ENCODE measurements at places on chromosomes 12 and 14.

GRCh38 chr12:110957652-110958051, 37.3 kb upstream of the MYL2 start:
- DNase-seq: no peak

- no peak for DNase-seq
Observed at GRCh38 chr14:93033084-93033982, 82.4 kb downstream of the ITPK1 start.

GRCh38 chr14:25052385-25052784, 2.4 kb upstream of the STXBP6 start:
- DNase-seq: no peak

DNA sequence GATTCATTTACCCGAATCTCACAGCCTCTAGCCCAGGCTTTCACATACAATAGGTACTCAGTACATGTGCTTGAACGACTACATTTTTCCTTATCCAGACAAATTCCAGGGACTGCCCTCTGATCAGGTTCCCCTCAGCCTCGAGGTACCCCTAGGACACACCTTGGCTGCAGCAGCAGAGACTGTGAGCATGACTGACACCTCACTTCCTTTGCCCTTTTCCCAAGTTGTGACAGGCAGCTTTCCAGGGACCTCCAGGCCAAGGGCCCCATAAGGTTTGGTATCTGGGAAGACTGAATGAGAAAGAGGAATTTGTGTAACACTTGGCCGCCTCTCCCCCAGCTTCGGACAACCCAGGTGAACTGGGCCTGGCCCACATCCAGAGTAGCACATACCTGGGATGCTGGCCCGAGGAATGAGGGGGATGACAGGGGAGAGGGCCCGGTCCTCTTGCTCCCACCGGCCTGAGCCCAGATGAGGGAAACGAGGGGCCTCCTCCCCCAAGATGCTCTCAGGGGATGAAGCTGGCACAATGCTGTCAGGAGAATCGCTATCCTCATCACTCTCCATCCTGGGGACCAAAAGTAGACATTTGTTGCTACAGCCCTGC, 10.2 kb upstream of the PRKAG1 start:
- DNase-seq: no peak

- DNase-seq: no peak
Observed at GRCh38 chr12:3810016-3810370, 57.1 kb upstream of the CRACR2A start.

GRCh38 chr14:41615011-41615595, 8.4 kb downstream of the LRFN5 start:
- DNase-seq: no peak

DNA sequence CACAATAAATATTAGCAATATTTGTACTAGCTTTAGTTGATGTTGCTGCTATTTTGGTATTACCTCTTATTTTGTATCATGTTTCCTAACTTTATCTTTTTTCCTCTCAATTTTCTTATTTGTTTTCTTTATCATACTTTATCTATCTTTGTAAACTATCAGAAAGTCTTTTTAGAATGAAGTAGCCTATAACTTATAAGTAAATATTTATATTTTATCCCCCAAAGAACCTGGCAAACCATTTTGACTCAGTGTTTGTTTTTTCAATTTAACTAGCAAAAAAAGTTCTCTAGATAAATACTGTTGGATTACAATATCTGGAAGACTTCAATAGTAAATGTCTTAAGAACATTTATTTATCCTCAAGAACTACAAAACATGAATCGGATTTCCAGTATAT, 135.7 kb upstream of the PDZRN4 start:
- no peak for DNase-seq

- DNase-seq: no peak
Observed at GRCh38 chr14:69887740-69888657, 8.8 kb downstream of the SMOC1 start.

- DNase-seq: no peak
Observed at GRCh38 chr12:29561664-29562071, 64.2 kb upstream of the OVCH1 start.

DNA sequence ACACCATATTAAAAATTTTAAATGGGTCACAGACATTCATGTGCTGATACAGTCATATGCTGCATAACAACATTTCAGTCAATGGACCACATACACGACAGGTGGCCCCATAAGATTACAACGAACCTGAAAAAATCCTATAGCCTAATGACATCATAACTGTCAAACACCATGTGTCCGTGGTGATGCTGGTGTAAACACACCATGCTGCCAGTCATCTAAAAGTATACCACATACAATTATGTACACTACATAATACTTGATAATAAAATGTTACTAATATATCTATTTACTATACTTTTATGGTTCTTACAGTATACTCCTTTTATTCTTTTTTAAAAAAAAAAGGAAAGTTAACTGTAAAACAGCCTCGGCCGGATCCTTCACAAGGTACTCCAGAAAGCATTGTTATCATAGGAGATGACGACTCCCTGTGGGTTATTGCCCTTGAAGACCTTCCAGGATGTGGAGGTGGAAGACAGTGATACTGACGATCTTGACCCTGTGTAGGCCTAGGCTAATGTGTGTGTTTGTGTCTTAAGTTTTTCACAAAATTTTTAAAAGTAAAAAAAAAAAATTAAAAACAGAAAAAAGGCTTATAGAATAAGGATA, 5.0 kb upstream of the TDG start:
- no peak for DNase-seq

DNA sequence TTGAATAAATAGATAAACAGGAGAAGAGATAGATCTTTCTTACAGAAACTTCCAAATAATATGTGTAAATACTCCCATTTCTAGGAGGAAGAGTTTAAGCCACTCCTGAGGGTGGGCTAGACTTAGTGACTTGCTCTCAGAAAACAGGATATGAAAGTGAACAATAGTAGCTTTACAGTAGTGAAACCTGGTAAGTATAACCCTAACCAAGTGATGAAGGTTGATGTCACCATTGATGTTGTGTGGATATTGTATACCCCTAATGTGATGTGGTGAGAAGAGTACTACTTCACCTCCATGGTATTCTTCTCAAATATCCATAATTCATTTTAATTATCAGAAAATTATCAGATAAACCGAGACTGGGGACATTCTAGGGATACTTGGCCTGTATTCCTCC, 20.9 kb downstream of the AKAP6 start:
- DNase-seq: no peak

- no peak for DNase-seq
Observed at GRCh38 chr12:120668868-120669840, 17.8 kb upstream of the MLEC start.

DNA sequence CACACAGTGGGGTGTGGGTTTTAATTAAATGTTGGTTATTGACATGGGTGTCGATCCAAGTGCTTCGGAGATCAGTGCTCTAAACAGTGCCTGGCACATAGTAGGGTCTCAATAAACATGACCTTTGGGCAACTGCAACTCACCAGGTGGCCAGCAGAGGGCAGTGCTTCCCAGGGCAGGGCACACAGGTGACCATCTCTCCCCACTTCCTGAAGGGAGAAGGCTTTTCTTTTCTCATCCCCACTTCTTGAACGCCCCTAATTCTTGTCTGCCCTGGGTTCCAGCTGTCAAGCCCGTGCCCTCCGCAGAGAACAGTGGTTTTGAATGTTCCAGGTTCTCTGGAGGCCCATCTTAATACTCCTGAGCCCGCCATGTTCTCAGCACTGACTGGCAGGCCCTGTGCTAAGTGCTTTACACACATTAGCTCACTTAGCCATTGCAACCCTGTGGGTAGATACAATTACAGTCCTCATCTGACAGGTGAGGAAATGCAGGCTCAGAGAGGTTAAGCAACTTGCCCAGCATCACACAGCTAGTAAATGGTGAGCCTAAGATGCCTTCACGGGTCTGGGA, 16.3 kb downstream of the RAPGEF3 start:
- peak; percentile 74 for DNase-seq

Data from ELF-1 (cell line).